ENCODE measurements at places on chromosomes 4 and X.

- DNase-seq, result no peak
These were observed 266.1 kb upstream of the ANXA10 start for GRCh38 chr4:167826281-167826680.

DNA sequence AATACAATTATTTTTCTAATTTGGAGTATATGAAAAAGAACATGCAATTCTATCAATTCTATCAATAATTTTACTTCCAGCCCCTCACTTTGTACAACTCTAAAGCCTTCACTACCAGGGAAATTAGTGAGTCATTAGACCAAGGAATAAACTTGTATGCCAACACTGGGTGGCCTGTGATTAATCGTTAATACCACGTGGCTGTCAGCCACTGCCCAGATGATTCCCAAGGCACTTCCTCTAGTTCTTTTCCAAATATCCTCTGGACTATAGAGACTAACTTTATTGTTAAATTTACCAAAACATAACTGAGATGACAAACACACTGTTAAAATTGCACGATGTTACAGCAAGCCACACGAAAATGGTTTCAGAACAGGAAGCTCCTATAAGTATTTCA, 45.7 kb downstream of the MID1 start:
- no peak for DNase-seq

GRCh38 chrX:154748712-154749339, 2.1 kb downstream of the GAB3 start:
- peak; percentile 30 for DNase-seq

DNA sequence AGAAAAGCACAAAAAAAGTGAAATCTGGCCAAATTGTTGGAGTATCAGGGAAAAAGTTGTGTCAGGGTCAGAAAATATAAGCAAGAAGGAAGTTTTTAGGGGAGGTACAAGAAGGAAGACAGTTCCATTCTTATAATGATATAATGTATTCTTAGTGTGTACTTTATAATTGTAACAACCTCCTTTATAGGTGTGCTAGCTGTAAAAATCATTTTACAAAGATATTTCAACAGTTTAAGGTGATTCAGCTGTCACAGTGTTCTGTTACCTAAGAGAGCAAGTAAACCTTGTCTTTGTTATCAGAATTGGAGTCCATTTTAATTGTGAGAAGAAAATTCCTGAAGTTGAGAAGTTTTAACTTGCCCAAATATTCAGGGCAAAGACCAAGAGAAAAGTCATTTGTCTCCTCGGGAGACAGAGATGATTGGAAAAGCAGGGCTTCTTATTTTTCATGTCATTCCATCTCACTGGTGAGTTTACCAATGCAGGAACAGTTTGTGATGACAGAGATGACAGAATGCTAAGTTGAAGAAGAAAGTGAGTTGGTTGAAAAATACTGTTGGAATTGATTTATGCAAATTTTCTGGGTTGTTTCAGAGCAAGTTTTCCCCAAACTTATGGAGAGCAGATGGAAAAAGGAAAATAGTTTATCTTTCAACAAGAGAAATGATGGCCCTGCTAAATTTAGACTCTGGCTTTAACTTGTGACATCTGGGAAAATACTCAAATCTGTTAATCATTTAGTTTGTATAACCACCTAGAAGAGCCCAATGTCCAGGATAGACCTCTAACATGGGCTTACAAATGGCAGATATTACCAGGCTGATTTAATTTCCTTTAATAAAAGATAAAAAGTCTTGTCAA, 14.8 kb downstream of the INTS6L start:
- DNase-seq, result no peak

DNA sequence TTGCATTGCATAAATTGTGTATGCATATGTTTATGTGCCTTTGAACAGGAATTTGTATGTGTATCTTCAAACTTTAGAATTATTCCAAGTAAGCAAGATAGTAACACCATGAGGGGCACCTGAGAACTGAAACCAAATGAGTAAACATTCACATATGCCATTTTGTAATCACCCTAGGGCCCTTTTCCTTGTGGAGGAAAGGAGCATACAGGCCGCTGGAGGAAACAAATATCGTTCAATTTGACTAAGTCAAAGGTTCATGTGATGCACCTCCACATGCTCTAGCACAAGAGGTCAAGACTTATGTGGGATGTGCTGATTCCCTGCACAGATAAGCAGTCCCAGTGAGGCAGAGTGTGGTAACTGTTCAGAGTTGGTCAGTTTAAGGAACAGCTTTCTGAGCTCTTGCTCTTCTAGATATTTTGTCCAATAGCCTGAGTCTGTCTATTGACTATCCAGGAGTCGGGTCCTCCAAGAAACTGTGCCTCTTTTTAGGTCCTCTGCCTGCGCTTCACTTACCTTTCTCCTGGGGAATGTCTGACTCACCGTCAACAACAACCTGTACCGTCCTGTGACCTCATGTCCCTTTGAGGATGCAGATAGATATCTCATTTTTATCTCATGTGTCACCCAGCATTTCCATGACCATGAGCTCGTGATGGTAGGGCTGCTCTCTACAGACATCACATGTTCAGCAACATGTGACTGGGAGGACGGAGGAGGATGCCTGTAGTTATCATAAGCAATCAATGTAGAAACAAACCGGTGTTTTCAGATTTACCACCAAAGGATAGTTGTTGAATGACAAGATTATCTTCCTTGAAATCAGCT, 196.9 kb downstream of the NWD2 start:
- DNase-seq, result no peak

GRCh38 chr4:552019-552418, 24.1 kb downstream of the TMEM271 start:
- no peak for DNase-seq

- DNase-seq, result no peak
These were observed 395.9 kb upstream of the HS3ST1 start for GRCh38 chr4:11824566-11824965.

DNA sequence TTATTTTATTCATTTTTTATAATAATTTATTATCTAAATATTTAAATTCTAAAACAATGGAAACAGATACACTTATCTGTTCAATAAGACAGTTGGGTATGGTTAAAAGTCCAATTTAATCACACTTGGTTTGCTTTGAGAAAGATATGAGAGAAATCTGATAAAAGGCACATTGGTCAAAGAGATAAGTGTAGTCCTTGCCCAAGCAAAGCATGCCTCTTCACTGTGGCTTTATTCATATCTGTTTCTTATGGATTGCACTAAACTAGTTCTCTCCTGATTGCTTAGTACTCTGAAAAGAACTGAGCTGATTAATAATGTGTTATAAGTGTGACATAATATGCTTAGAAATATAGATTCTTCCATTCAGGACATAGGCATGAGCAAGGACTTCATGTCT, 39.8 kb downstream of the CXCL1 start:
- no peak for DNase-seq

GRCh38 chrX:15033917-15034316, 160.7 kb downstream of the MOSPD2 start:
- no peak for DNase-seq

DNA sequence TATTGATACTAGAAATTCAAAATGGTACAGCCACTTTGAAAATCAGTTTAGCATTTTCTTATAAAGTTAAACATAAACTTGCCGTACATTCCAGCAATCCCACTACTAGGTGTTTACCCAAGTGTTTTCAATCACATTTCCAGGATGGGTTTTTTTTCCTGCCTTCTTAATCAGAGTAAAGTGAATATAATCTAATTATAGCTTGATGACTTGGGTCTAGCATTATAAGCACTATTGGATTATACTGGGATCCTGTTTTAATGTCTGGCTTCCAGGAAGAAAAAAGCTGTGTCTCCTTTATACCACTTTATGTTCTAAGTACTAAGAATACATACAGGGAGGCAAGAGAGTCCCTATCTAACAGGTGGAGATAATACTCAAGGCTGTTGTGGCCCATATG, 103.3 kb upstream of the KLHL13 start:
- no peak for DNase-seq

DNA sequence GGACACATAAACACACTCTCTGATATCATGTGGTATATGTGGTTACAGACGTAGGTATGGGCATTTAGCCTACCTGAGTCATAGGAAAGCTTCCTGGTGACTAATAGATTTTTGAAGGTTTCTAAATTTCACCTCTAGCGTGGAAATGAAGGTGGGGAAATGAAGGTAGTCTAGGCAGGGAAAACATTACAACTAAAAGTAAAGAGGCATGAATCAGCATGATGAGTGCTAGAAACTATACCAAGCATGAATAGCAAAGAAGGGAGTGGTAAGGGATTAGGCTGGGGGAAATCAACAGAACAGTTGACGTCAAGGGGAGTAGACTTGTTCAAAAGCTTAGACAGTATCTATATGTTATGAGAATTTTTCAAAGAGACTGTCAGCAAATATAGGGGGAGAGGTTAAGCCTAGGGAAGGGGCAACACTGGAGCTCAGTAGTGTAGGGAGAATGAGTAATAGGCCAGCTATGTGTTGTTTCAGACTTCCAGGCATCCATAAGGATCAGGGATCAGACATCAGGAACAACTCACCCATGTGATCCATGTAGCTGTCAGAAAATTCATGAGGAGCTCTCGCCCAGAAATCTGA, 279.3 kb upstream of the DIPK2B start:
- no peak for DNase-seq

- no peak for DNase-seq
These were observed 33.5 kb upstream of the CYBB start for GRCh38 chrX:37746218-37746941.

GRCh38 chr4:8709729-8710360, 117.3 kb downstream of the CPZ start:
- DNase-seq, result no peak

DNA sequence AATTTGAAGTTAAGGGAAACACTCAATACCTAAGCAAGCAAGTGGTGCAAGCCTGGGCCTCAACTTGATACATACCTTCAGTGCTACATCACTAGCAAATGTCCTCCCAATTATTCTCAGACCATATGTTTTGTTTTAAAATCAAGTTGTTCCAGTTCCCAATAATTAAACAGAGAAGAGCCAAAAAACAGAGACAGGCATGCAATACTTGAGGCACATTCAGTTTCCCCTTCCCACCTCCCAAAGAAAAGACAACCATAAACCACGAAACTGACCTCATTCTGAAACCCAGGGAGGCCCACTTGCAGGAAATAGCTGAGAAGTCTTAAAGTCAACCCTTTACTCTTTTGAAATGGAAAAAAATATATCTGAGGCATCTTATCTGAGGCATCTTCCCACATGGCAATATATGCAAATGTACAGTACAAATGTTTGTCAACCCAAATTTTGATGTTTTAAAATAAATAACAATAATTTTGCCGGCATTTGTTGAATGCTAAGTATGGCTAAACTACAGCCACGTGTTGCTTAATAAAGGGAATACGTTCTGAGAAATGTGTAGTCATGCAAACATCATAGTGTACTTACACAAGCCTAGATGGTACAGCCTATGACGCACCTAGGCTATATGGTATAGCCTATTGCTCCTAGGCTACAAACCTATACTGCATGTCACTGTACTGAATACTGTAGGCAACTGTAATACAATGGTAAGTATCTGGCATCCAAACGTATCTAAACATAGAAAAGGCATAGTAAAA, 147.5 kb downstream of the TSPAN5 start:
- DNase-seq, result no peak

- DNase-seq, result no peak
These were observed 278.4 kb downstream of the IL15 start for GRCh38 chr4:141914746-141915145.

- no peak for DNase-seq
These were observed 586.1 kb downstream of the CENPC start for GRCh38 chr4:66959207-66959606.

DNA sequence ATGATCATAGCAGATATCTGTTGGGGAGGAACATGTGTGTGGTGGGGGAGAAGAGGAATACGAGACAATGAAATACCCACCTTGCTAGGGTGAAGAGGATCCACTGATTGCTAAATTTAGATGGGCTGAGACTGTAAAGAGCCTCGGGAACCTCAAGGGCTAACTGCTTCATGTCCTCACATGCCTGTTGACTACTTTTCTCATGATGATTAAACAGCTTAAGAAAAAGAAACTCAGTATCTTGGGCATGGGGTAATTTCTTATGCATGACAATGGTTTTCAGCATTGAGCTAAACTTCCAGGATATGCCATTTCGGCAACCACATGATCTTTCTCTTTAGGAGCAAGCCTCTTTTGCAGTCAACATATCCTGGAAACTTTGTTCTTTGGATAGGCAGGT, 3.9 kb upstream of the LNX1 start:
- no peak for DNase-seq

DNA sequence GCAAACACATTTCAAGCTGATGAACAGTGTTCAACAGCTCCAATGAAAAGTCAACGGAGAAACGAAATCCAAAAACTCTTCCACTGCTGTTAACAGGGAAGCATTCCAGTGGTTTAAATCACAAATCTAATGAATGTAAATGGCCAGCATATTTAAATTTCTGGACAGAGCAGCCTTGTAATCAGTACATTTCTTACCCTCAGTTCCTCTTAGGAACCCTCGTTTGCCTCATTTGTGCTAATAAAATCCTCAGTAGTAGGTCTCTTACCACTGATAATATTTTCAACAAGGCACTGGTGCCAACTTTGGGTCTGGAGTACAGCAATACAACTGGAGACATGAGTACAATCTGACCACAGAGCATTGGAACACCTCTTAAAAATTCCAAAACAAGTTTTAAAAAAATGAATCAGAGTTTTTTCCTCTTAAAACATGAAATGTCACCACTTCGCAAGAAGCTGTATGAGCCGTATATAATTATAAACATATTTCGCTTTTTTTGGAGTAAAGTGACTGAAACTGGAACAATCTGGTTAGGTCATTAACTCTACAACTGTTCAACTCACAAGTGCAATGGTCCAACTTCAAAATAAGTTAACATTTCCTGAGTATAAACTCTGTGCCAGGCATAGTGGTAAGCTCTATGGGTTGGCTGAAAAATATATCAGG, 211.2 kb downstream of the CPEB2 start:
- no peak for DNase-seq

- no peak for DNase-seq
These were observed 16.9 kb upstream of the FAM47E start for GRCh38 chr4:76234679-76235044.

- DNase-seq, result no peak
These were observed 124.2 kb downstream of the GUCY2F start for GRCh38 chrX:109357706-109358105.

DNA sequence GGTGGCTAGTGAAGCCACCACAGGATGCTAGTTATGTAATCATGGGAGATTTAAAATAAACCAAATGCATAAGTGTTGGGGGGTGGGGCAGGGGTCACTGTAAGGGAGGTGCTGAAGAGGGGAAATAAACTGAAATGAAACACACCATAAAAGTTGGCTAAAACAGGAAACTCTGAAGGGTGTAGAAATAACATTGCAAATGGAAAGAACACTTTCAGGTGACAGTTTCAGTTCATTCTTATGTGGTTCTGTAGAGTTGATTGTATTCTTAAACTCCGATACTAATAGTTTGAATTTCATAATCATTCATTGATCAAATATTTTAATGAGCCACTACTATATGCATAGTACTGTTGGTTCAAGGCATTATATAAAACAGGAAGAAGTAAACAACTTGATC, 80.1 kb downstream of the HDAC8 start:
- DNase-seq, result no peak

- DNase-seq, result no peak
These were observed 393.4 kb upstream of the NDST3 start for GRCh38 chr4:117640836-117641235.

GRCh38 chr4:55613621-55614020, 21.6 kb upstream of the PDCL2 start:
- DNase-seq, result no peak

- no peak for DNase-seq
These were observed 318.6 kb downstream of the OPHN1 start for GRCh38 chrX:68114573-68115129.

All from NCI-H774 (cell line).